ENCODE measurements at places on chromosomes 13 and 19. TPM values are rescaled to one million over a fixed set of nuclear protein-coding genes. Genes with fewer than 3 reads are reported as not detected.

Gene TMEM221
- total RNA-seq = 0.04 TPM

Gene ATP8A2
- total RNA-seq = 0.11 TPM

Gene PPM1N
- 0.92 TPM for total RNA-seq

Gene PPP1R37
- 25.4 TPM for total RNA-seq

Gene ZNF547
- 2.9 TPM for total RNA-seq

Gene ATP7B
- total RNA-seq = 6.5 TPM

Gene ZNF507
- total RNA-seq = 12.9 TPM

Gene ARHGAP35
- total RNA-seq = 21.4 TPM

Gene ZNF814
- 10.8 TPM for total RNA-seq

Gene KLK4
- not detected for total RNA-seq

Gene NALCN
- 5.2 TPM for total RNA-seq

Gene BLOC1S3
- 3.5 TPM for total RNA-seq

Gene ZNF350
- 10.6 TPM for total RNA-seq

Gene GTF3A
- 106 TPM for total RNA-seq

Gene CGB2
- not detected for total RNA-seq

Gene IRS2
- 1.0 TPM for total RNA-seq

Gene TIMM13
- total RNA-seq = 59.5 TPM

Gene POU4F1
- total RNA-seq = 2.6 TPM

Data from pulmonary artery endothelial cell (primary cell).